ENCODE measurements at places on chromosomes 12 and 14.

DNA sequence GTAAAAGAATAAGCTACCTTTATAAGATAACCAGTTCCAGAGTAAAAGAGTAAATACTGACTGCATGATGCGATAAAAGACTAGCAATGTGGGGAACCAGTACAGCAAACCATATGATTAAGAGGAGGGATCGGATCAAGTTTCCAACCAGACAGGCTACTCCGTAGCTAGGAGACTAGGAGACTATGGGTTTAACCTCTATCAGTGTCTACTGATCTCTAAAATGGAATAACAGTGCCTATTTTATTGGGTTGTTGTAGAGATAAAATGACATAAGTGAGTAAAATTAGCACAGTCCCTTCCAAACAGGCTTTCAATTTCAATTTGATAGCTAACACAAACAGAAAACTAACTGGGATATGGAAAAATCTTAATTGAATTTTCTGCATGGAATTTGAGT, 76.0 kb downstream of the PAWR start:
- DNase-seq: no peak

DNA sequence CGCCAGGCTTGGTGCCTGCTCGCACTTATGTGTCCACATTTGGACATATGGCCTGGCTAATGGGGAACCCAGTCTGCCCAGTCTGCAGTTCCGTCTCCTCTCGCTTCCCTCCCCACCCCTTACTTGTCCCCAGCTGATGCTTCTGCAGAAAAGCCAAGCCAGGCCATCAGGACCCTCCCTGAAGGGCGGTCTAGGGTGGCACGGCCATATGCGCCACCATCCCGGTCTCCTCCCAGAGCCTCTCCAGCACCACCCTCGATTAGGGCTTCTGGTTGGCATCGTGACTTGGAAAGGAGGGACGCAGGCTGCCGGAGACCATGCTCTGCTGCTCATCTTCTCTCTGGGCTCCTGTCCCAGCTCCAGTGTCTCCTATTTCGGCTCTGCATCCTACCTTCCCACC, 54.6 kb downstream of the CALM1 start:
- DNase-seq: no peak

- DNase-seq: no peak
These were observed 492.1 kb upstream of the TMEM132C start for GRCh38 chr12:127774828-127775227.

GRCh38 chr14:95311752-95312151, 8.0 kb downstream of the CLMN start:
- no peak for DNase-seq

- no peak for DNase-seq
These were observed 1.2 kb downstream of the KIF26A start for GRCh38 chr14:104139460-104140212.

DNA sequence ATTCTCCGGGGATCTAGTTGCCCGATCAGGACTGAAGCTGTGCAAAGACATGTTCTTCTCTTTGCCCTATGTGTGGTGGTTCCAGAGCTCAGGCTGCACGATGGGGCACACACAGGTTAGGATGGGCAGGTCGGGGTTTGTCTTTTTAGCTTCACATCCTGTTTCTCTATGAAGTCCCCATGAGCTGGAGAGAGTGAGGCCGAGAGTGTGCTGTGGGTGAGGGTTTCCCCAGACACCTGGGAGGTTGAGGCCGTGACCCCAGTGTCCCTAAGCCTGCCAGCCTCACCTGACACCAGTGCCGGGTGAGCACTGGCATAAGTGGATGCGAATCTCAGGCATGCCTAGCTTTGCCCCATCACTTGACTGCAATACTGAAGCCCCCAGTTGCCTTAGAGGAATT, 32.9 kb upstream of the IGF1 start:
- DNase-seq: no peak

GRCh38 chr12:65666876-65667275, 157.4 kb upstream of the HMGA2 start:
- DNase-seq: no peak

DNA sequence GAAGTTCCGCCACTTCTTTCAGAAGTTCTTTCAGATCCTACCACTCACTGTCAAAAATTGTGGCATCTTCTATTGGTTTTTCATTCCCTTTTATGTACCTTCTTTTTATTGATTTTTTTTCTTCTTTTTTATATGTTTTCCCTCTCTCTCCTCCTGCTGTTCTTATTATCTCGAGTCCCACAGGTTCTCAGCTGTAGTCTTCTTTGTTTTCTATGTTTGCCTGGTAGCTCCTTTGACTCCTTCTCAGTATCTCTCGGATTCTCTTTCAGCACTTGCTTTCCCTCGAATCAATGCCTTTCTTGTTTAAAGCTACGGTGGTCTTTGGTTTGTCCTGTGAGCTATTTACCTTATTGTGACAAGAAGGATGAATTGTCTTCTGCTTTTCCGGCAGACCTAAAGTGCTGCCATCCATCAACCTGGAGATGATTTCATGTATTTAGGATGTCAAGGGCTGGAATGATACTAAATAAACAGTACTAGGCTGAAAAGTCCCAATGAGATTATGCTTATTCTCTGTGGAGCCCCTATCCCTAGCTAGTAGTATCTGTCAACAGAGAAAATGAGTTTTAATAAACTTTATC, 541.7 kb downstream of the NOVA1 start:
- no peak for DNase-seq

GRCh38 chr14:69878251-69878650, 965 bp upstream of the SMOC1 start:
- no peak for DNase-seq

GRCh38 chr14:42112108-42112507, 505.4 kb downstream of the LRFN5 start:
- DNase-seq: no peak

DNA sequence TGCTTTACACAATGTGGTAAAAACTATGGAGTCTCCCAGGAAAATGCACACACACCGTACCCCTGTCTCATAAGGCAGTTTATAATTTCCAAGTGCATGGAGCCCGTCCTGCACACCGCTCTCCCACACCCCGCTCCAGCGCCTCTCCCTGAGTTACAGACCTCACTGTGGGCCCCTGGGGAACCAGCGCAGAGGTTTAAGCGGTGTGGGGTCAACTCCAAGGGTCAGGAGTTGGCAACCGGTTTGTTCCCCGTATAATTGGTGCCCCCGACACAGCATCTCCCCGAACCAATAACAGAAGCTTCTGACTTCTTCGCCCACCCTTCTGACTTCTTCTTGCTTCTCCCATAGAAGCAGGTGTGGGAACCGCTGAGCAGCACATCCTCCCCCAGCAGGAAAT, 58.4 kb upstream of the DDX11 start:
- DNase-seq: no peak

DNA sequence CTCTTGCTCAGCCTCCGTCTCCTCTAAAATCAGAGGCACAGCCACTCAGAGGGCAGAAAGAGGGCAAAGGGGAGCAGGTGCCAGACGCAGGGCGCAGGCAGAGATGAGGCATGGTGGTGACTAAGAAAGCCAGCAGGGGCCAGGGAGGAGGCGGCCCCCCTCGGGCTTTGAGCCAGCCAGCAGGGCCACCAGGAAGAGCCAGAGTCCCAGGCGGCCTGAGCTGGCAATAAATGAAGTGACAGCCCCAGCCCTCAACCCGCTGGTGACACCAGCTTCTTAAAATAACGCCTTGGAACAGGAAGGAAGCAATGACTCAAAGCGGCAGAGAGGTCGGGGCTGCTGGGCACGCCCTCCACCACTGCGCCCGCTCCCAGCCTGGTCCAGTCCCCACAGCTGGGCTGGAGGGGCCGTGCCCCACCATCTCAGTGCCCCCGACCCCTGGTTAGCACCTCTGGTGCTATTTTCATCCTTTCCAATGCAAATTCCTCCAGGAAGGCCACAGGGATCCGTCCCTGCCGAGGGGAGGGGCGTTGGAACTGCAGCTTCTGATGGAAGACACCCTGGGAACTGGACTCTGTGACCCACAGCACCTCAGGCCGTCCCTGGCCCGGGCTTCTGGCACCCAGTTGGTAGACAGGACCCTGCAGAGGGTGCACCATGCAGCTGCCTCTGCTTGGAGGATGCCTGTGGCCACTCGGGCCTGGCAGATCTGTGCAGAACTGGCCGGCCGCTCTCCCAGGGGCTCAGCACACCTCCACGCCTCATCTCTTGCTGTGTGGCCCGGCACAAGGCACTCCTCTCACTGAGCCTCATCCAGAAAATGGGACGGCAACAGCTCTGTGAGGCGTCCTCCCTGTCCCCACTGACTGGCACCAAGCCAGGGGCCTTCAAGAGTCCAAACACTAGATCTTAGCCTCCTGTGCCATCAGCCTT, 113.7 kb downstream of the NCOR2 start:
- peak; percentile 80 for DNase-seq

All from activated gamma-delta T cell treated with anti-CD3 and anti-CD28 coated beads, Interleukin-2, amount 50 U/mL, for 16 hours (primary cell).